ENCODE measurements at places on chromosomes 7 and 10.

GRCh38 chr7:5237286-5237685 is 45.5 kb upstream of the SLC29A4 start:
- DNase-seq, result peak; percentile 35

GRCh38 chr7:787332-788240 is 44.7 kb upstream of the SUN1 start:
- DNase-seq, result no peak

- DNase-seq, result peak; percentile 75
Measured at GRCh38 chr10:119189811-119190282, 11.2 kb upstream of the PRDX3 start.

GRCh38 chr10:46523962-46524471 is 32.4 kb downstream of the GPRIN2 start:
- no peak for DNase-seq

DNA sequence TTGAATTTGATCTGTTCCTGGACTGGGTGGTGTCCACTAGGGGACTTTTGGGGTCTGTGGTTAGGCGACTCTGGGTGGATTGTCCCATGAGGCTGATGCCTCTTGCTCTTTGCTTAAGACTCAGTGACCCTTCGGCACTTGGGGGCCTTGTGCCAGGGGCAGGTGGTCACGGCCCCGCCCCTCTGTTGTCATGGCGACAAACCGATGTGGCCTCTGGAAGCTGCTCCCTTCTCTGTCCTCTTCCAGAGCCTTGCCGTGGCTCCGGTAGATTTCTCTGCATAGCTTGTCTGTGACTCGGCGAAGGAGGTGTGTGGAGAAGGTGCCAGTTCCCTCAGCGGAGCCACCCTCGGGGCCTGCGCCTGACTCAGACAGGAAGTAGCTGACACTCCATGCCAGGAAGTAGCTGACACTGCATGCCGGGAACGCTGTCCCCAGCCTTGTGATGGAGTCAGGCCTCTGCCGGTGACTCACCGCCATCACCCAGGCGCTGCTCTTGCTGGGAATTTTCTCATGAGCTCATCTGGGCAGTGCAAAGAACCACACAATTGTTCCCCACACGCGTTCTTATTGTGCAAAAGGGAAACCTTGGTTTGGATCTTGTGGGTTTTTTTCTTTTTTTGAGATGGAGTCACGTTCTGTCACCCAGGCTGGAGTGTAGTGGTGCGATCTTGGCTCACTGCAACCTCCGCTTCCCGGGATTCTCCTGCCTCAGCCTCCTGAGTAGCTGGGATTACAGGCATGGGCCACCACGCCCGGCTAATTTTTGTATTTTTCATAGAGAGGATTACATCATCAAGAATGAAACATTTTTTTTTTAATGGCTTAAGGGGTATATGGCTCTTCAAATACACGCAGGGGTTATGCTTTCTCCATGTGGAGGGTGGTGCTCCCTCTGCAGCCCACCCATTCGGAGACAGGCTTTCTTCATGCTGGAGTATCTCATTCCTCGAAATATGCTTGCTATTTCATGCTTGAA is 72.6 kb downstream of the PFKFB3 start:
- peak; percentile 98 for DNase-seq

- no peak for DNase-seq
Measured at GRCh38 chr10:132724446-132724845, 61.5 kb downstream of the NKX6-2 start.

- peak; percentile 53 for DNase-seq
Measured at GRCh38 chr10:111109501-111110242, 32.8 kb downstream of the ADRA2A start.

DNA sequence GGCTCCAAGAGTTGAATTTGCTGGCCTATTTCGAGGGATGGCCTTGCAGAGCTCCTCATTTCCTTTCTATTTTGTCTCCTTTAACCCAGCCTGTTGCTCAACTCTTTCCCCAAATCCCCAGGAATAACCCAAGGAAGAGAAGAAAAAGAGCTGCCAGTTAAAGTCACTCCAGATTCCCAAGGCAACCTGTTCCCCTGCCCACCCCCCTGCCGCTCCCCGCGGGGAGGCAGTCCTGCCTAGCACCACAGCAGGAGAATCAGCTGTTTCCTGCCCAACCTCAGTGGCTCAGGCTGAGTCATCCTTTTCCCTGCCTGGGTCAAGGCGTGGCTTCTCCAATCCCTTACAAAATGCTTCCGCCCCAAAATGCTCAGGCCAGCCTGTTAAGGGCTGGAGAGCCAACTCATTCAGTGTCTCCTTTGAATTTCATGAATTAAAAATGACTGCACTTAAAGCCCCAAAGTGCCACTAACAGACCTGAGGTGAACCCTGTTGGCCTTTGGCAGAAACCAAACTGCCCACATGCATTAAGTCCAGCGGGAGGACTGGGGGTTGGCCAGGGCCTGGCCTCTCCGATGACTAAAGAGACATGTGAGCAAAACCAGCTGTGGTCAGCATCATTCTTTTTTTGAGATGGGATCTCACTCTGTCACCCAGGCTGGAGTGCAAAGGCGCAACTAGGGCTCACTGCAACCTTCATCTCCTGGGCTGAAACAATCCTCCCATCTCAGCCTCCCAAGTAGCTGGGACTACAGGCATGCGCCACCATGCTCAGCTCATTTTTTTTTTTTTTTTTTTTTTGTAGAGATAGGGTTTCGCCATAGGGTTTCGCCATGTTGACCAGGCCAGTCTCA is 83.2 kb upstream of the KIF5B start:
- peak; percentile 72 for DNase-seq

DNA sequence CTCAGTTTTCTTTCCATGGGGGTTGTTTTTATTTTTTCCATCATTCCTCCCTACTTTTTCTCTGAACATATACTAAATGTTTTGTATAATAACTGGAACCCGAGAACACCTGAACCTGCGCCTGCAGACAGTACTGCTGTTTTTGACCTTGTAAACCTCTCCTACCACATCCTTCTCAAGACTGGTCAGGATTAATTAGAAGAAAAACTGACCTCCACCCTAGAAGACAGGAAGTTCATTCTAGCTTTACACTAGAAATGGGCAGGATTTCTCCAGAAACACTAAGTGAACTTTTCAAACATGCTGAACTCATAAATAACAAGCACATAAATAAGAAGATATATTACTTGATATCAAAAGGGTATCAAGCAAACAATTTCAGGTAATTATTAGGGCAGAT is 751 bp upstream of the HYCC1 start:
- DNase-seq, result no peak

DNA sequence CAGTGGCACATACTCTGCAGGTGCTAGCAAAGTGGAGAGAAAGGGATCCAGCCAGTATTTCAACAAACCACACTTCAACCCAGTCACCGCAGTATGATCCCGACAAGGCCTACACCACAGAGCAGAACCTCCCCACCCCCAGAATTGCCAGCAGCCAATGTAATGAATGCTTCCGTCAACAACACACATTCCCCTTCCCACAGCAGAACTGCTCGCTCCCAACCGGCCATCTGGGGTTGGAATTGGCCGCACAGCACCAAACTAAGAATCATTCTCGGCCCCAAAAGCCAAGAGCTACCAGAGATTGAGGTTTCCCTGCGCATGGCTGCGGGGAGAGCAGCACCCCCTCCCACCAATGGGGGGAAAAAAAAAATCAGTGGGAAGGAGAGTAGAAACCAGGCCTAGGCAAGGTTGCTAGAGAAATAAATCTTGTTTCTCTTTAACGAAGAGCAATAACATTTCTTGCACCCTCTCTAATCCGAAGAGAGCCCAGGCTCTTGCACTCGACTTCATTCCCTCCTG is 1.1 kb downstream of the WASL start:
- DNase-seq, result peak; percentile 86

GRCh38 chr10:121379013-121379412 is 219.2 kb downstream of the FGFR2 start:
- no peak for DNase-seq

DNA sequence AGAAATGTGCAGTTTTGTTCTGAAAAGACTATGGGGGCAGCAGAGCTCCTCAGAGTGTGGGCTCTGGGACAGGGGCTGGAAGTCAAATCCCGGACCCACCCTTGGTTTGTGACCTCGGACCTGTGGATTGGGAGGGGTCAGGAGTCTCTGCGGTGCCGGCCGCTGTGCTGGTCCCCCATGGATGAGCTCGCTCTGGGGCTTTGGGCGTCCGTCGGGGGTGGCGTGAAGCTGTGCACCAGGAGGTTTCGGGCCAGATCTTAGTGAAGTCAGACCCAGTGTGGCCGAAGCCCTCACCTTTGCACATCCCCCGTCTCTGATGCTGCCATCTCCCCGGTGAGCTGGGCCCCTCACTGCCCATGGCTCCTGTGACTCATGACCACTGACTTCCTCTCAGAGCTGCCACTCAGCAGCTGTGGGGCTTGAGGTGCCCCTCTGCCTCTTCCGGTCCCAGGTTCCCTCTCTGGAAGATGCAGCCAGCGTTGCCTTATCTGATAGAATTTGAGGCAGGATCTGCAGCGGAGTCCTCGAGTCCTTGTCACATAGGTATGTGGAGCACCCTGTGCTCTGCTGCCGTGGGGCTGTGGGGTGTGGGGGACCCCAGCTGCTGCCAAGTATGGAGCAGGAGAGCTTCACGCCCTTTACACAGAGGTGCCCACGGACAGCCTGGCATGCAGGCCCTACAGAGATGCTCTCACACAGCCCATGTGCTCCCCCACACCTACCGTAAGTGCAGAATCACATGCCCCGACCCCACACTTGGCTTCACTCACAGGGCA is 11.4 kb upstream of the SCART1 start:
- peak; percentile 87 for DNase-seq

- DNase-seq, result no peak
Measured at GRCh38 chr7:150838965-150839650, 13.2 kb upstream of the AOC1 start.

GRCh38 chr7:4766666-4767519 is 8.5 kb upstream of the AP5Z1 start:
- no peak for DNase-seq

GRCh38 chr7:24216576-24217125 is 67.3 kb upstream of the NPY start:
- DNase-seq, result no peak

DNA sequence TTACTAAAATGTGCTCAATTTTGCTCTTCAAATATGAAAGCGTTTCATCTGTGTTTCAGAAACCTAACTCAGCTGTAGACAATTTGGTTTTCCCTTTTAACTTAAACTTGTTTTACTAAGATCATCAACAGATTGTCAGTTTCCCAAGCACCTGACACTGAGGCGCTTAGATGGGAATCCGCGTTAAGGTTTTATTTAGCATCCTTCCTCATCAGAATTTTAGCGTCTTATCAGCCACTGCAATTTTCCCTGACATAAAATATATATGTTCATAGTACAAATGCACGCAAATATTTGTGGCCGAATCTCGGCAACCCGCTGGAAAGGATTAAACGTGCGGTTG is 1.2 kb downstream of the SGCE start:
- no peak for DNase-seq

DNA sequence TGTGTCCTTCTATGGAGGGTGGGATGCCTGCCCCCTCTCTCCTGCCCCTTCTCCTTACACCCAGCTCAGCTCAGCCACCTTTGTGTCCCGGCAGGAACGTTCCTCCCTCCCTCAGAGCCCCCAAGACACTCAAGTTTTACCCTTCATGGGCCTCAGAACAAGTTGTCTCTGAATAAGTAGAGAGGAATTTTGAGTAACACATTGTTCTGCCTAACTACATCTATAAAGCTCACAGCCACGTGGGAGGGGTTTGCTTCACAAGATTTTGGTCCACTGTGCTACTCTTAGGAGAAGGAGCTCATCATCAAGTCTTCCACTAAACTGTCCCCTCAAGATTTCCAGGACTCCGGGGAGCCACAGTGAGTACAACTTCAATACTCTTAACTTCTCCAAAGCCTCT is 51.6 kb upstream of the ZNF32 start:
- no peak for DNase-seq

GRCh38 chr7:69768986-69769595 is 170.8 kb downstream of the AUTS2 start:
- no peak for DNase-seq

GRCh38 chr10:100567826-100568225 is 32.1 kb downstream of the HIF1AN start:
- DNase-seq, result no peak

GRCh38 chr10:132508581-132509443 is 28.8 kb upstream of the INPP5A start:
- DNase-seq, result no peak

DNA sequence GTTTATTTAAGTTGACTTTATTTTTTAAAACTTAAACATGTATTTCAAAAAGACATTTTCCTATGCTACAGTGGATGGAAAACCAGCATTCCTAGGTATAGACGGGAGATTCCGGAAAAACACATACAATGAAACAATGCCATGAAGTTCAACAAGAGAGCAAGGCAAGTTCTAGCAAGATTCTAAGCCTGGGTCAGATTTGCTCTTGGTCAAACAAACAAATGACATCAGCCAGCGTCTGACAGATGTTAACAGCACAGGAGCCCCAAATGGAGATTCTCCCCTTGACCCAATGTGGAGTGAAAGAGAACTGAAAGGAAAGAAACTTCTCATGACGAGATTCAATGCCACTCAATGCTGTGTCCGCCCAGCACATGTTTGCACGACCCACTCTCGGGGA is 149.9 kb downstream of the NEURL1 start:
- no peak for DNase-seq

DNA sequence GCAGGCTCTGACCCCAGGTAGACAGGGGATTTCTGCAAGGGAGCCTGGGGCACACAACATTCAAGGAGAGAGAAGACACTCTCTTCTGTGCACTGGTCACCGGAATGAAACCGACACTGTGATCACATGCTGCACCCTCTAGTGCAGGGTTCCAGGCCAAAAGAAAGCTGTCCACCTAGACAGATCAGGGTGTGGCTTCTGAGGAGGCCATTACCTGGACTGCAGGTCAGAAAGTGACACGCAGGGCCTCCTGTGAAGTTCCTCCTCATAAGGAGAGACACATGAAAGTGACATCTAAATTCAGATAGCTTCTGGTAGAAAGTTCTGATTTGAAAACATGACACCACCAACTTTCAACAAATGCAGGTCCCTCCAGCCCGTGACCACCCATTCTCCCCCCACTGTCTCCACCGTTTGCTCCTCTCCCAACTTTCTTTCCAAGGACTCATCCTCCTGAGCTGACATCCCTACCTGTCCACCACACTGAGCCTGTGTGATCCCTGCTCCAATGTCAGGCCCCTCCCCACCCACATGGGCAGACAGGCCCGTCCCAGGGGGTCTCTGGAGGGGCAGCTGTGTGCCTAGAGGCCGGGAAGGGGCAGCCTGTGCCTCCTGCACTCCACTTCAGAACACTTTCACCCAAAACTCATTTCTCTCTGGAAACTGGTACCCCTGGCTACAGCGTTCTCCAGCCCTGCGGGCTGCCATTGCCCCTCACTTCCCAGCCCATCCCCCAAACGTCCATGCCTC is 198.0 kb downstream of the TNS3 start:
- DNase-seq, result no peak

- DNase-seq, result no peak
Measured at GRCh38 chr7:98357751-98358161, 43.1 kb downstream of the BAIAP2L1 start.

GRCh38 chr7:112206991-112207592 is 597 bp downstream of the ZNF277 start:
- peak; percentile 26 for DNase-seq

DNA sequence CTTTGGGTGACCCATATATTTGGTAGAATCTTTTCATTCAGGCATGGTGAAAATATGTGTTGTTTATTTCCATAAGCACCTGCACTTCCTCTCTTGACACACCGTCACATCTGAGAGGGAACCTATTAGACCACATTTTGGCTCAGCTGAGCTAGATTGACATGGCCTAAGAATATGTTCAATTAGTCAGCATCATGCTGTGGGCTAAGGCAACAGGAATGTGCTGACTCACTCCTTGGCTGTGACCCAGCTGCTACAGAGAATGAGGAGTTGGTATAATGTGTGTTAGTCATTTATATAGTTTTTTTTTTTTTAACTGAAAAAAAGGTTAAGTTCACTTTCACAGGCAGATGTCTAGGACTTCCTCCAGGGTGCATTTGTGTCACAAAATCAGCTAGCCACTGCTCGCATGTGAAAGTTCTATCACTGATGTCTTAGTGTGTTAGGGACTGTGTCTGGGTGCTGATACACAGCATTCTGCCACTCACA is 180.6 kb downstream of the SEMA3E start:
- DNase-seq, result peak; percentile 99

Data from common myeloid progenitor, CD34-positive (primary cell).